Activated CD4-positive, alpha-beta T cell treated with anti-CD3 and anti-CD28 coated beads, Interleukin-10, Interleukin-2, amounts not matched to agents 100 ng/mL and 50 ng/mL, durations not matched to agents 16 hours and 8 hours (primary cell): ENCODE measurements at places on chromosomes 7 and 10.

DNA sequence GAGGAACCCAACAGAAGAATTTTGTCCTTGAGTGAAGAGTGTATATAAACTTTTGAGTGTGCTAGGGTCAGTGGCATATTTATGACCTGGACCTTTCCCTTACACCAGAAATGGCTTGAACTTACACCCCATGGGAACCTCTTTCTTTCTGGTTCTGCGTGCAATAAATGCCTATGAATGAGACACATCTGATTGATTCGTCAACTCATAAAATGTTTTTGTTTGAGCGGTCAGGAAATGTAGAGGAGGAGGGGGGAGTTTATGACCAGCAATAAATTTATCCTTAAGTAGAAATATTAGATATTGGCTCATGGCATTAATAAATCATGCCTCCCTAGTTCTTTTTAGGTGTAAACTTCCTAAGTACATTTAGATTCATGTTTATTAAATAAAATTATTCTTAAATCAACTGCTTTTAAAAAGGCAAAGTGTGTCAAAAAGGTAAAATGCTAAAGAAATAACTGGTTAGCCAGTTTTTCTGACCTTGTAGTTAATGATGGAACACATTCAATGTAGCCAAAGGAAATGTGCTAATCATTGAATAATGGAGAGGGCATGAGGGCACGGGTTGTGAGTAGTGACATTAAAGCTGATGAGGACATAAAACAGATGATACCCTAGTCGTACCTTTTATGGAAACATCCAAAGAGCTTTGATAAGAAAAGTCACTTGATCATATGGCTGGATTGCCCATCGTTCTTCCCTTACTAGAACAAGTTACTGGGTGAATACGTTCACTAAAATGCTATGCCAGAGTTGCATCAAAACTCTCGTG is 13.6 kb upstream of the NUP42 start:
- DNase-seq: no peak

DNA sequence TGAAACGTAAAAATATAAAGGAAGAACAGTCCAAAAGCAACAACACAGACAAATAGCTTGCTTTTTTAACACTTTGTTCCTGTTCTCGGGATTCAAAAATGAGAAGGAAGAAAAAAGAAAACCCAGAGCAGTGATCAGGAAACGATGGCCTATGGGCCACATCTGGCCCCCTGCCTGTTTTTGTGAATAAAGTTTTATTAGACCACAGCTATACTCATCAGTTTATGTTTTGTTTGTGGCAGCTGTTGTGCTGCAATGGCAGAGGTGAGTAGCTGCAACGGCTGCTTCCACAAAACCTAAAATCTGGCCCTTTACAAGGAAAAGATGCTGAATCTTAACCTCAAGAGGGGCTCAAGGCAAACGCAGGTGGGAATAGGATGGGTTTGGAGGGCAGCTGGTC is 96.4 kb downstream of the CCDC3 start:
- DNase-seq: no peak

DNA sequence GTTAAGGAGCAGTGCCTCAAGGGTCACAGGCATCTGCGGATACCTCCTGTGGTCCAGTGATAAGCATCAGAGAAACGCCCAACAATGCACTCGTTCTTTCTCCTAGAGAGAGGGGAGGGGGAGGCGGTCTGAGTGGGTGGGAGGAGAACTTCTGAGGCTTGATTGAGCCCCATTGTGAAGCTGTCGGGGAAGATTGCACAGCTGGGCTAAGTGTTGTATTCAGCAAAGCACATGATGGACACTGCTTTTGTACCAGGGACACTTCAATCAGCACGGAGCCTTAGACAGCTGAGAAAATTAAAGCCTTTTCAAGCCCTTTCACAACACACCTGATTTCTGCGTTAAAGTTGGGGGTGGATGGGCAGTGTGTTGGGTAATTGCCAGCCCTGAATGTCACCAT is 230.3 kb upstream of the GHITM start:
- no peak for DNase-seq

GRCh38 chr7:43872406-43873110 is 3.2 kb upstream of the MRPS24 start:
- DNase-seq: no peak

- DNase-seq: peak; percentile 42
Measured at GRCh38 chr7:66500087-66500486, 128.6 kb upstream of the KCTD7 start.

DNA sequence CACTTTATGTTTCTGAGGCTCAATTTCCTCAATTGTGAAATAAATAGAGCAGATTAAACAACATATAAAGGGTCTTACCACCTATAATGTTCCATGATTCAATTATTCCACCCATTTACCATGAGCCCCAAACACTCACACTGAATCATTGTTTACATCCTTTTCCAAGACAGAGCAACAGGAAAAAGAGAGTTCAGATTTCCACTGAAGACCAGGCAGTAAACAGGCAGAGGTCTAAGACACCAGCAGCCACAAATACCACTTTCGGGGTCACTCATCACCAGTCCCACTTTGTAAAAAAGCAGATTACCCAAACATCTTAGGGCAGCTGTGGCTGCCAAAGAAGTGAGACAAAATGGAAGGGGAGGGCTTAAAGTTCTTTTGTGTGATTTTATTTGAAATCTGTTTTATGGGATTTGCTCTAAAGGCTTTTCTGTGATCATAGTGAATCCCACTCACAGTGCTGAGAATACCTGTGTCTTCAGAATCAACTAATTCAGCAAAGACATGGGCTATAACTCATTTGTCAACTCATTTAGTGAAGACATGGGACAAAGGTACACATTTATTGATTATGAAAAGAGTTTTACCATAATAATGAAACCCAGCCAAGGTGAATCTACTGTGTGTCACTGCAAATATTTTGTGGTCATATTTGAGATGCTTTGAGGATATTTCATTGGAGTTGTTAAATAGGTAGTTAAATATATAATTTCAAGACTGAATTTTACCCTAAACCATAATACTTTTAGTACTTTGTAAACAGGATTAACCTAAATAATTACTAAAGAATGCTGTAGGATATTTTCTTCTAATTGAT is 24.8 kb upstream of the DLD start:
- peak; percentile 36 for DNase-seq

DNA sequence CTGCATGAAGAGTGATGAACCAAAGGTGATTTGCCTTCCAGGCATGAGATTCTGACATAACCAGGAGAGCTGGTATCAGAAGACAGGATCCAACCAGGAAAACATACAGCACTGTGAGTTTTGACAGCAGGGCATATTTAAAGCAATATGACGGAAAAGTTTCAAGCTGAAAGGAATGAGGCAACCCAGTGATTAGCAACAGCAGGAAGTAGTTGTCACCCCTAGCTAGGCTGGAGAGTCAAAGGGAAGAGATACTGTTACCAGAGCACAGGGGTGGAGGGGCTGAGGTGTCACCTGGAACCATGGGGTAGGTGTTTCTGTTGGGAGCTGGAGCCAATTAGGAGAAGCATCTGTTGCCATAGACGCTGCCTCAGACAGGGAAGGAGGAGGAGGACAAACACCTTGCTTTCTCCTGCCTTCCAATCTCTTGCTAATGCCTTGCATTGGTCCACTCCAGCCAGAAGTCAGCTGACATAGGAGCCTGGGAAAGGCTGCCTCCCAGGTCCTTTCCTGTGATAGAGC is 125.4 kb upstream of the SORCS3 start:
- DNase-seq: no peak

- no peak for DNase-seq
Measured at GRCh38 chr10:31586723-31587638, 268.0 kb downstream of the ZEB1 start.

DNA sequence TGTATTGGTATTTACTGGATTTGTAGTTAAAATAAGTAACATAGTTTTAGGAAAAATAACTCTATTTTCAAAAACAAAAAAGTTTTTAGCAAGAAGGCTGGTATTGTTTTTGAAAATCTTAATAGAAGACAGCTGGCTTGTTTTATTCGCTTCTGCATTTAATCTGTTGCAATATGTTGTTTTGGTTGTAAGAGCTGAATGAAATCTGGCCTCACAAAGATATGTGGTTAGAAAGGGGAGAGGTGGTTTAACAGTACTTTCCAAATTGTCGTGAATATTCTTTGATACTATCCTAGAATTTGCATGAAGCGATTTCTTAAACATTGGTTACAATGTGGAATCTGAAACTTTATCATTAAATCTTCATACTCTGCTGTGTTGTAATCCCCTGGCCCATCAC is 355.9 kb upstream of the FZD8 start:
- no peak for DNase-seq

DNA sequence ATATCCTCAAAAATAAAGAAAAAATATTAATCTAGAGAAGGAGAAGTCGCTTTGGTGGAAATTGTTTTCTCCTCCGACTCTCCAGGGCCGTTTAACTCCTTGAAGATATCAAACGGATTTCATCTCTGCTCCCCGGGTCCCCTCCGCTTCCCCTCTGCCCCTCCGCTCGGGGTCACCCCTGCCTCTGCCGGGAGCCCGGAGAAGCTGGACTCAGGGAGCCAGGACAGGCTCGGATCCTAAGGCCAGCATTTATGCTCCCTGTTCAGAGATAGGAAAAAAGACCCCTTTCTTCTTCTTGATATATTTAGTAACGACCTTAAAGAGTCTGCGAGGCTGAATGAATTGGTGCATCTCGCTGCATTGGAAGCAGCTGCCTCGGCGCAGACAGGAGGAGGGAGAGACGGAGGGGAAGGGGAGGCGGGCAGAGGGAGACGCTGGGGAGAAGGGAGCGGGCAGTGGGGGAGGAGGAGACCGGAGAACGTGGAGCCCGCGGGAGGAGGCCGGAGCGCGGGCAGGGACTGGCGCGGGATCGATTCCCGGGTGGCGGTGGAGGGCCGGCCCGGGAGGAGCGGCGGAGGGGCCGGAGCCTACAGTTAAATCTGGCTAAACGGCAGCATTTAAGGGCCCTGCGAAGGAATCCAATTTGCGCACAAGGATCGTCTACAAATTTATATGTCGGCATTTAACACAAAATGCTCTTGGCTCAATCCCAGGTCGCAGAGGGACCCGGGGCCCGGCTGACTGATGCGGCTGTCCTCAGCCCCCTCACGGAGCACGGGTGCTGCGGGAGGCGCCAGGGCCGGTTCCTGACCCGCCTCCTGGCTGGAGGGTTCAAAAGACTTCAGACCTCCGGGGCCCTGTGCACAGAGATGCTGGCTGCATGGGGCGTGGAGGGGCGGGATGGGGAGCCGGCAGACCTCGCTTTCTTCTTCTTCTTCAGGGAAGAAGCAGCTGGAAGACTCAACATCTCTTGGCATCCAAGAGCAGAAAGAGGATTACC is 55.6 kb downstream of the CRTAC1 start:
- DNase-seq: no peak

GRCh38 chr10:114623661-114624294 is 34.3 kb downstream of the ABLIM1 start:
- DNase-seq: no peak

DNA sequence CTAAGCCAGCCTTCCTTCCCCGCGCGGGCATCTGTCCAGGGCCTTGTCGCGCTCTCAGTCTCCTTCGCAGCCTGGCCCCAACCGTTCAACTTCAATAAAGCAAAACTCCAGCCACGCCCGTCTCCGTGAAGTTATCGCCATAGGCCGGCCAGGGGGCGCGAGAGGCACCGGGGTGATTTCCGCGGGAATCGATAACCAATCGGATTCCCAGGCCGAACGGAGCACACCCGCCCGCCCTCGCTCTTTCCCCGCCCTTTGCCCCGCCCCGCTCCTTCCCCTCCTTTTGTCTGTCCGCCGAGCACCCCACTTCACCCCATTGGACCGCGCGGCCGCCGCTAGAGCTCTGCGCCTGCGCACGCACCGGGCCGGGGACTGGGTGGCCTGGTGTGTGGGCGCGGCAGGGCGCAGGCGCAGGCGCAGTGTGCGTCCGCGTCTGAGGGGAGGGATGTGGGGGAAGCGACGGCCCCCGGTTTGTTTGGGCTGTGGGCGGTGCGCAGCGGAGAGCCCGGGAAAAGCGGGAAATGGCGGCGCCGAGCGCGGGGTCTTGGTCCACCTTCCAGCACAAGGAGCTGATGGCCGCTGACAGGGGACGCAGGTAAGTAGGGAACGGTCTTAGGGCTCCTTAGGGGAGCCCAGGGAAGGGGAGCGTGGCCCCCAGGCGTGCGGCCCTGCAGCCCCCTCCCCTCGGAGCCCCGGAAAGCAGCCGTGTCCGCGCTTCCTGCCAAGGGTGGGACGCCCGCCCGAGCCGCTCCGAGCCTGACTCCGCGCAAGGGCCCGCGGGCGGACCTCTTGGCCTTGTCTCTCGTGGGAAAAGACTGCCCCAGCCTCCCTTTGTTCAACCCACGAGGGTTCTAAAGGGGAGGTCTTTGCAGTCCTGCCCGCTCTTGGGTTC is at the start of gene CASP2:
TSS of gene CASP2 (plus strand) at position 417 of the 892 bp plus-strand sequence. CDS start at position 522, 105 bp downstream.
- DNase-seq: peak; percentile 100
